ENCODE measurements at places on chromosomes 4 and X.

- no peak for DNase-seq
Measured at GRCh38 chr4:76250962-76251361, 559 bp upstream of the FAM47E start.

DNA sequence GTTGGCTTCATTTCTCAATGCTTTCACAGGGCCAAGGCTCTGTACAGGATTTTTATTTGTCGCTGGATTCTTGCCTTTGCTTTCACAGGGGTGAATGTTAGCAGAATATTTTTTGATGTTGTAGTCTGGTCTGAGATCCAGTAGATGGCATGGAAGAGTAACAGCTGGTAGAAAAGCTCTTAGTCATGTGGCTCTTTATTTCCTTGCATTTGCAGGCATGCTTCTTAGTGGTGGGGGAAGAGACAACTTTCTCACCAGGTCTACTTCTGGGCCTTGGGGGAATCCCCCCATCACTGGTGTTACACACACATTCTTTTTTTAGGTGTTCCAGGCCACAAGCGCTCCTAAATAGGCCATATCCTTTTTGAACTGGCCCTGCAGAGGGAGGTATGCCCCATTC is 58.2 kb upstream of the DKK2 start:
- no peak for DNase-seq

- no peak for DNase-seq
Measured at GRCh38 chr4:121330180-121330665, 50.6 kb downstream of the QRFPR start.

GRCh38 chr4:15005474-15006115 is 3.3 kb downstream of the CPEB2 start:
- DNase-seq: no peak

GRCh38 chrX:23263892-23264291 is 70.8 kb upstream of the PTCHD1 start:
- DNase-seq: no peak

- no peak for DNase-seq
Measured at GRCh38 chr4:85707611-85708010, 232.7 kb downstream of the ARHGAP24 start.

DNA sequence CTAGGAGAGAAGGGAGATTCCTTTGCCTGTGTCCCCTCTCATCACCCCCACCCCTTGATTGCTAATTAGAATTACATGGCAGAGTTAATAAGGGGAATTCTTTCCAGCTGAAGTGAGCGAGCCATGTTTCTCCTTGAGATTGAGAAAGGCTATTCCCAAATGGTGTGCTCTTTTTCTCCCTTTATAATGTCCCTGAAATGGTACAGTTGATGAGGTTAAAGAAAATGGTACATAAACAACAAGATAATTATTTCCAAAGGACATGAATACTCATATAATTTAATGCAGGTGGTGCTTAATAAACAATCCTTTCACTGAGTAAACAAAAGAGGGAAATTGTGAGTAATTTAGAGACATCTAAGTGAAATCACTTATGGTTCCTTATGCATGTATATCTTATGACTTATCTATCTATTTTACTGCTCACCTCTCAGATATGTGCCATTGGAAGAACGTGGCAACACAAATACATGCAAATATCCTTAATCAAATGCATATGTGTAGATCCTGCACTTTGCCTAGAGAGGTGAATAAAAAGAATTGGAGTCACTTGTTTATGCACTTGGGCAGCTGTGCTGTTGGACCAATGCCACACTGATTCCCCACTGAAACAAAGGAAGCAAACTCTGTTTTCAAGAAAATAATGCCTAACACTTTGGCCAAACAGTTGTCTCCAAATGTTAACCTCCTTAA is 106.6 kb upstream of the WDR44 start:
- no peak for DNase-seq

DNA sequence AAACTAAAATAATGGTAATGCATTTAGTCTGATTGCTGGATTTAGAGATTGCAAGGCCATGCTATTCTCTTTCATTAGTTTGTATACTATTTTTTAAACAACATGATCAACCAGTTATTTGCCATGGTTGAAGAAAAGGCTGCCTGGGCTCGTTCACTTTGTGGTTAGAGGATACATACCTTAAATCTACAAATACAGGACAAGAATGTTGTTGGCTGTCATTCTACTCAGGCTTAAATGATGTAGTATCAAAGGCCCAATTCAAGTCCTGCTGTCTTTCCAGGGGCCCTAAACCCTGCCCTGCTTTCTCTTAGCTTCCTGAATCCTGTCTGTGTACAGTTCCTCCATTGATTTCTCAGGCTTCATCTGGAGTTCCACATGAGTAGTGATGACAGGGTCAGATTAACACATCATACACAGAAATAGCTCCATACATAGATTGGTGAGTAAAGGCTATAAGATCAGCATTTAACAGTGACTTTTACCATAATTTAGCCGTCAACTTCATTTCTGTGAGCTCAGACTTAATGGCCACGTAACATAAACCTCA is 114.9 kb upstream of the GPRIN3 start:
- DNase-seq: no peak

GRCh38 chr4:146742416-146742815 is 103.7 kb downstream of the POU4F2 start:
- DNase-seq: no peak

DNA sequence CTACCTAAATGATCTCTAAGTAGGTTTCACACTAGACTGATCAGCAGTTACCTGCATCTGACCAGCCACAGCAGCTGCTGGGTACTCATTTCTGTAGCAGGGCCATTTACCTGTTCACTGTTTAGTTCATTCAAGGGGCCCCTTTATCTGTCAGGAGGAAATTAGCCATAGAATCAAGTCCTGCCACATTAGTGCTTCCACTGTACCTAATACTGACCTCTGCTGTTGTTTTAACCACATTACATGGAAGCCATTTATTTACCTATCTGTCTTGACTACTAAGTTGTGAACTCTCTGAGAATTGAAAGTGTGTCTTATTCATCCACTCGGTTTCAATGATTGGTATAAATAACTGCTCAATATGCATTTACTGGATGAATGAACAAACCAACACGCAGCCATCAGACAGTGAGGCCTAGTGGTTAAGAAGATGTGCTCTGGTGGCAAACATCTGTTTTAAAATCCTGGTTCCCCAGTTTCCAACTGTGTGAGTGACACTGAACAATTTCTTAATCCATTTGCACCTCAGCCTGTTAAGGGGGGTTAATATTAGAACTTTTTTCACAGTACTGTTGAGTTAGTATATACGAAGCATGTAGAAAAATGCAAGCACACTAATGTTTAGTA is 30.0 kb upstream of the ANXA5 start:
- no peak for DNase-seq

GRCh38 chr4:175961604-175962003 is 104.0 kb upstream of the WDR17 start:
- no peak for DNase-seq

DNA sequence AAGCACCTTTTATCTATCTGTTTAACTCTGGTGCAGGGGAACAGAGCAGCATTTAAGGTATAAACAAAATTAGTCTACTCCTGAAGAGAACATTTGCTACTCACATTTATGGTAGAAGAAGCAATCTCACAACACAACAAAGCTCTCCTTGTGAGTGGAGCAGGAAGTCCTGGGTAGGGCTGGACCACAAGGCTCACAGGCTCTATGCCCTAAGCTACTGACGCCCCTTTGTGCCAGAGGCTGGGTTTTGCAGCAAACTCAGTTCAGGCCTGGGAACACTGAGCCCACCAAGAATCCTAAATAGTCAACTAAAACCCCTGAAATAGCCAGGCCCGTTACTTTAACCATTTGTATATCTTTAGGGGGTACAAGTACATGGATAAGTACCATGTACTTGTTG is 4.7 kb upstream of the ZXDB start:
- no peak for DNase-seq

DNA sequence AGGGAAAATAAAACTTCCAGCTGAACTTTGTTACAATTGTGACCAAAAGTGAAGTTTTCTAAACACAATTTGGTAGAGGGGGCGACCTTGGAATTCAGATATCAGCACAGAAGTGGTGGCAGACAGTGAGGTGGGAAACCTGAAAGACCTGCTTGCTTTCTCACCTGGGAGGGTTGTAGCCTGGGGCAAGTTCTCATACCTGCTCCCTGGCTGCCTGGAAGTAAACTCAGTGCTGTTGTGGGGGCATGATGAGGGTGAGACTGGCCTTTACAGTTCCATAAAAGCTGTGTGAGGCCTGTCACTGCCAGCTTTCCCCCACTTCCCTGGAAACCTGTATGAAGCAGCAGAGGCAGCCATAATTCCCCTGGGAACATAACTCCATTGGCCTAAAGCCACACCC is 1180.2 kb downstream of the FAM133A start:
- DNase-seq: no peak

DNA sequence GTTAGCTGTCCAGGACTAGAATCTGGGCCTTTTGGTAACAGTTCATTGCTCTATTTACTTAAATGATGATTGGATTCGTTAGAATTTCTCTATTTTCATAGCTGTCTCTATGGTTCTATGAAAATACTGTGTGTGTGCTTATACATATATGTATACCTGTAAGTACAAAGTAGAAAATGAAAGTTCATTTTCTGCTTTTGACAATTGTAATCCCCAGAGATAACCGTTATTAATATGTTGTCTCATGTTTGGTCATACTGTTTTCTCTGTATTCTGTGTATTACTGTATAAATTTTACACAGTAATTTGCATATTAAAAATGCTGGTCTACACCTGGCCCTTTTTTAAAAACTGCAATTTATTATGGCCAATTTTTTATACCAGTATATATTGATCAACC is 55.4 kb downstream of the CLCN3 start:
- no peak for DNase-seq

DNA sequence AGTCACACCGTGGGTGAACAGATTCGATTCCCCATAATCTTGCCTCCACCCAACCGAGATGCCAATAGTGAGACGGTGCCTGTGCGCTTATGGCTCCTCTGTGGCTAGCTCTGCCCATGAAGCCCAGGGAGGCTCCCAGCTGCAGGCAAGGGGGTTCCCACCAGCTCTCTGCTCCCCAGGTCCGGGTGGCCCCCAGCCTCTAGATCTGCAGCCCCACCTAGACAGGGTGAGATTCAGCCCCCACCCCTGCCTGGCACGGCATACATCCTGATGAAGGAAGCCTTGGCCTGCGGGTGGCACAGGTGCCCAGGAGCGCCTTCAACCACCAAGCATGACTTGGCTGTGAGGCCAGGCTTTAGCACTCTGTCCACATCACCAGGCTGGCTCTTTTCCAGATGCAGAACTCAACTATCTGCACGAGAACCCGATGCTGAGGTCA is 40.6 kb downstream of the WDR1 start:
- DNase-seq: no peak

DNA sequence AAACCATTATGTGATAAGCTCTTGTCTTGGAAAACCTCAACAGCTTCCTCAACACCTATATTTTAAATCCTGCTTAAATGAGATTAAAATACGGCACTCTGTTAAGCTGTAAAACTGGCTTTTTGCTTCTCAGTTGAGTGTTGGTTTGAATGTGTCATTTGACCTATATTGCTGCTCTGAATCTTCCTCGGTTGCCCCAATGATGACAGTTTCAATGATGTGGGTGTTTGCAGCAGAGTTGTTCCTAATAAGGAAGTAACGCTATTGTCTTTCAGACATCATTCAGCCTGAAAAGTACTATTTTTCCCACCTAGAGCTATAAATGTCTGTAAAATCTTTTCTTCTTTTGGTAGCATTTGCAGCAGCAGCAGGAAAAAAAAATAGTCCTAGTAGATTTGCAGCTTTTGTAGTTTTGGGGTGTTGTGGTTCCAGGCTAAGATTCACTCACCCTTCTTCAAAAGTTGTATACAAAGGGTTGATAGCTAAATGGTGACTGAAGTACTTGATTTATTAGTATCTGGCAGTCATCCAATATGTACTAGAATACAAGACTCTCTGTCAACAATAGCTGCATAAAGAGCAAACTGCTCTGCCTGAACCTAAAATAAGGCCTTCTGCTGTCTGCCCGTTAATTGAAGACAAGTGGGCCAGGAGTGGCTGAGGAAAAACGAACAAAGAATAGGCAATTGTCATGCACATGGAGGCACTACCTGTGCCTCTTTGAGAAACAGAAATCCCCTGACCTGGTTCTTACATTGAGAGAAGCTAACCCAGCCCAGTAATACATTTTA is 333.1 kb downstream of the IL1RAPL1 start:
- no peak for DNase-seq

DNA sequence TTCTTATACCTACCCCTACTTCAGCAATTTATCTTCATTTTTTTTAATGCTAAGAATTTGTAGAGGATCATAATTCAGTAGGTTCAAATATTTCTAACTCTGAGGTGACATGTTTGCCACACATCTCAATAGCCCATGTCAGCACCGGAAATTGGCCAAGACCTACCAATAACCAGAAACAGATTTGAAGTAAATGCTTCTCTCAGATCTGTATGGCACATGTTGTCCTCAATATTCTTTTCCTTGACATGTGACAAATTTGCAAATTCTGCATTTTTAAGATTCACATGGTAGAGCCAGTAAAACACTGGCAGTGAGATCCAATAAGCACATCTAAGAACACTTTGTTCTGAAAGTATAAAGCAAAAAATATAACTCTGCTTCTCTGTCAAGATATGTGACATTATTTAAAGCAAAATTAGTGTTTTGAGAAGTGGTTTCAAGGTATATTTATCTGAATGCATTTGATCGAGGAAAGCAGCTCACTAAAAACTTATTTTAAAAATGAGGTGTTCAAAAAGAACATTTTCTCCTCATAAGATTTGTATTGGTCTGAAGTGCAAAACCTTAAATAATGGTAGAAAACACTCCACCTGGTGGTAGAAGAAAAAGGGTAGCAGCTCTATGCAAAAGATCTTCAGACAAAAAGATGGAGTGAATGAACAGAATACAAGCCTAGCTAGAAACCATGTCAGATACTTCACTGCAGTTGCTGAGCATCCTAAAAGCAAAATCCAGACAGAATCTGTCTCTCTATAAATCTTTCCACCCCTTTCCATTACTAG is 513.8 kb upstream of the FAM241A start:
- no peak for DNase-seq

GRCh38 chrX:38102875-38103274 is 96.5 kb downstream of the SYTL5 start:
- DNase-seq: no peak

GRCh38 chr4:93834249-93835066 is 5.9 kb downstream of the ATOH1 start:
- no peak for DNase-seq

- no peak for DNase-seq
Measured at GRCh38 chr4:53010318-53010717, 148.2 kb downstream of the RASL11B start.

DNA sequence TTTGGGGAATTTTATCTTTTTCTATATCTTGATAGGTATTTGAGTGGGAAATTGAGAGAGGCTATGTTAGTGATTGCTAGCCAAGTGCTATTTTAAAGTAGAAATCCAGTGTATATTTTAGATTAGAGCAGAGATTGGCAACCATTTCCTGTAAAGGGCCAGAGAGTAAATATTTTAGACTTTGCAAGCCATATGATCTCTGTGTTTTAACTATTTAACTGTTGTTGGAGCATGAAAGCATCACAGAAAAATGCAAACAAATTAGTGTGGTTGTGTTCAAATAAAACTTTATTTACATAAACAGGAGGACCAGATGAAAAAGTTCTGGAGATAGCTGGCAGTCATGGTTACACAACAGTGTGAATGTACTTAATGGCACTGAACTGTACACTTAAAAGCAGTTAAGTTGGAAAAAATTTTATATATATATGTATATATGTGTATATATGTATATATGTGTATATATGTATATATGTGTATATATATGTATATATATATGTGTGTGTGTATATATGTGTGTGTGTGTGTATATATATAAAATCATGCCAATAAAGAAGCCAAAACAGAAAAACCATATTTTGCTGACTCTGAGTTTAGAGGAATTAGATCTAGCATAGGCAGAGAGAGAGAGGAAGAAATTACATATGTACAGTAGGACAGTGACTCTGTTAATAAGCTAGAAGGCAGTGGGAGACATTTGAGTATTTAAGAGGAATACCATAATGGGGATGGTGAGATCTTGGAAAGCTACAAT is 83.4 kb downstream of the TMEM164 start:
- DNase-seq: no peak
